ENCODE measurements at places on chromosomes 6 and 20.

GRCh38 chr20:6940048-6940447 is 172.6 kb downstream of the BMP2 start:
- DNase-seq: no peak

- DNase-seq: peak; percentile 82
These were observed 13.1 kb downstream of the BMP2 start for GRCh38 chr20:6780433-6781190.

GRCh38 chr6:143135797-143136561 is 75.3 kb downstream of the AIG1 start:
- DNase-seq: no peak

DNA sequence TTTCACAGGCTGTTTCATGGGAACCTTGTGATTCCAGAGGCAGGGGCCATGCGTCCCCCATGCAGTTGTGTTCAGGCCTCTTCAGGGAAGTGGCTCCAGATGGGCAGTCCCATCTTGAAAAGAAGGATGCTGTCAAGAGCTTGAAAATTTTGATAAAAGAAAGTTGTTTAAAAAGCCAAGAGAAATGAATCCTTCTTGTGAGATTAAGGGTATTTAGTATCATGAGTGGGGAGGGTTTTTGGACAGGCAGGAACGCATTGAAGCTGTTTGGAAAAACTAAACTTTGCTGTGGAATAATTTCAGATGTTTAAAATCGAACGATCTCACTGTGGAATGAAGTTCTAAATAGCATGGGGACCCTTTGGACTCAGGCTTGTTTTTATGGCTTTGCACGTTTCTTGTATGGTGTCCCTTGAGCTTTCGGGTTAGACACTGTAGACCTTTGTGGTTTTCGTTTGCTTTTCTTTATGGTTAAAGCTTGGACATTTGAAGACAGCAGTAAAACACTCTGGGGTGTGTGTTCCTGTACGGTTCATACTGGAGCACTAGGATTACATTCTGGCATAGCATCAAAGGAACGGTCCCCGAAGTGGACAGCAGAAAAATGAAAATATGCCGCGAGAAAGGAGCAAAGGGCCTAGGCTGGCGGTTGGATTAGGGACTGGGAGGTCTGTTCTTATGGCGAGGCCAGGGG is 18.2 kb downstream of the KIF25 start:
- DNase-seq: no peak

GRCh38 chr20:57440678-57441509 is 49.7 kb downstream of the RBM38 start:
- DNase-seq: no peak

DNA sequence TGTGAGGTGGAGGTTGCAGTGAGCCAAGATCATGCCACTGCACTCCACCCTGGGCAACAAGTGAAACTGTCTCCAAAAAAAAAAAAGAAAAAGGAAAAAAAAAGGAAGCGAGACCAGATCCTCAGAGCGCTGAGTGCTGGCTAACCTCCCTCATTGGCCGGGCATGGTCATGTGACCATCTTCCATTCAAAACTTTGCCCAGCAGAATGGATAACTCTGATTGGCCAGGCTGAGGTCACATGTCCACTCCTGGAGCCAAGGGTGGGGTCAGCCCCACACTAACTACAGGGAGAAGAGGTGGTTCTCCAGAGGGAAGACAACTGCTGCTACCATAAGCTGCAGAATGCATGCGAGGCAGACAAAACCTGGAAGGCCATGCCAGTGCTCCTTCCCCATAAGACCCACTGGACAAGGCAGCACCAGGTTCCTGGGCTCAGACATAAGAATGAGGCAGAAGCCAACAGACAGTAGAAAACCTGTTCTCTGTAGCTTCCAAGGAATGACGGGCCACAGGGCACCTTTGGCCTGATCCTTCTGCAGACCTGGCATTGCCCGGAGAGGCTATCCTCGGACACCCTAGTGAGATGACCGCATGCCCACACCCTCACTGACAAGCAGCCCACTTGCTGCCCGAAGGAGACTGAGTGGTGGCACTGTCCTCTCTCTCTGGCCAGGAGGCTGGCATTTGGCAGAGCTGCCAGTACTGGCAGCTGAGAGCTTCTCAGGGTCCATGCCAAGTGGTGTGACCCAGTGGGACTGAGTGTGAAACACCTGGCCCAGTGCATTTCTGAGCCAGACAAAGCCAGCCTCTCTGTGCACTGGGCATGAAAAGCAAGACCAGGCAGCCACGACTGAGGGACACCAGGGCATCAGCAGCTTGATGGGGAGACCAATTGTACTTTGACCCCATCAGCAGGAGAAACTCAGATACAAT is 311.9 kb upstream of the SULF2 start:
- DNase-seq: no peak

DNA sequence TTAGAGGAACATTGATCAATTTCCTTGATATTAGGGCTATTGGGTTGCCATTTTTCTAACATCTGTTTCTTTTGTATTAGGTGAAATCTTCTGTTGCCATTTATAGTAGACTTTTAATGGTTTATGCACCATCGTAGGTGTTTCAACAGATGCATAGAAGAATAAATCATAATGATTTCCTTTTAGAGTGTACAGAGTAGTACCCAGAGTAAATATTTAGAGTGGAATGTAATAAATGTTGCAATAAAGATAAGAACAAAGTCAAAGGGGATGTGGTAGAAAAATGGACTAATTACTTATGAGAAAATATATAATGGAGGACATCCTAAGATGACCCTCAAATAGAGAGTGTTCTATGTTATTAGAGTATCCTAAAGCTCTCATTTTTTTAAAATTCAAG is 643.0 kb upstream of the CITED2 start:
- DNase-seq: no peak

GRCh38 chr6:134994431-134994830 is 44.5 kb upstream of the ALDH8A1 start:
- DNase-seq: no peak

- no peak for DNase-seq
These were observed 61.8 kb downstream of the MLIP start for GRCh38 chr6:54173089-54173488.

DNA sequence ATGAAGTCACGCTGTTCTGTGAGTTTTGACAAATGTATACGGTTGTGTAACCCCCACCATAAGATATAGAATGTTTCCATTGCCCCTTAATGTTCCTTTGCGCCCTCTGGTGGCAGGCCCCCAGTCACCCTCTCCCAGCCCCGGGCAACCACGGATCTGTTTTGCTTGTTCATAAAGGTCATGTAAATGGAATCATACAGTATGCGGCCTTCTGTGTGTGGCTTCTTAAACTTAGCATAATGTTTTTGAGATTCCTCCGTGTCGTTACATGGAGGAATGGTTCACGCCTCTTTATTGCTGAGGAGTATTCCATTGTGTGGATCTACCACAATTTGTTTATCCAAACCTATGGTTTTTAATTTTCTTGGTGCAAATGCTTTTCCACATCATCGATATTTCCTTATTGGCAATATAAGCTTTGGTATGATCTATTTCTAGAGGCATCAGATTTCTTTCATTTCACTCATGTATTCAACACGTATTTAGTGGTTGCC is 28.4 kb downstream of the LYRM2 start:
- DNase-seq: peak; percentile 31

GRCh38 chr6:159809149-159809548 is 9.1 kb downstream of the PNLDC1 start:
- no peak for DNase-seq

DNA sequence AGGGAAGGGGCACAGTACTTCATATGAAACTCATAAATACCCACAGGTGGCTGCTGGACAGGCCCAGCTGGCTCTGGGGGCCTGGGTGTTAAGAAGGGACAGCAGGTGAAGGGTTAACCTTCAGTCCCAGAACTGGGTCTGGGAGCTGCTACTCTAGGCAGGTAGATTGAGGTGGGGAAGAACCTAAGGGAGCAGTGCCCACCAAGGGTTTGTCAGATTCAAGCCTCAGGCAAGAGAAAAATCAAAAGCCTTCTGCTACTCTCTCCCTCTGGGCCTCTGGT is 5.6 kb downstream of the RPL10A start:
- no peak for DNase-seq

DNA sequence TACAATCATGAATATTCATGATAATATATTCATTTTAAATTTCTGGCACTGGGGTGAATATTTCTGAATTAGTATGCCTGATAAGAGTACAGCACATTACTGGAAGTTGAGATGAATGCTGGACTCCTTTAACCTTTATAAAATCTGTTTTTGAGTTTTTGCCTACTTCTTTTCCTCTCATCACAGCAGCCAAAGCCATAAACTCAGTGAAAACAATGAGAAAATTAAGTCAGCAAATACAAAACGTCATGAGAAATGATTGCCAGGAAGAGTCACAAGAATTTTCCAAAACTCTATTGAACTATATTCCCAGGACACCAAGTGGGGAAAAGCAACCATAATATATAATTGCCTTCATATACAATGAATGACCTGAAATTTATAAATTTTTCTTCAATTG is 837.6 kb downstream of the TBC1D32 start:
- DNase-seq: no peak

DNA sequence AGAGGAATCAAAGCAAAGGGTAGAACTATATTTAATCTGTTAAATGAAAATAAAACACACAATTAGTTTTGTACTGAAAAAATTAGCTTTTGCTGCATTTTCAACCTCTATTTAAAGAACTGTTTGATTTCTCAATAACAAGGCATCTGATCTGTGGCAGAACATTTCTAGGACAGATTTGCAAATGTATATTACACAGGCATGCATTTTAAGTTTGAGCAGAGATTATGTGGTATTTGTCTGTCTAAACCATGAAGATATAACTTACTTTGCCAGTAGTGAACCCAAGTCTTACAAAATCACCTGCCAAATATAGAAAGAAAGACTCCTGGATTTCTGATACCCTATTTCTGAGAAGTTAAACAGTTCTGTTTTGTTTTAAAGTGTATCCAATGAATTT is 71.9 kb downstream of the TFAP2B start:
- DNase-seq: no peak

DNA sequence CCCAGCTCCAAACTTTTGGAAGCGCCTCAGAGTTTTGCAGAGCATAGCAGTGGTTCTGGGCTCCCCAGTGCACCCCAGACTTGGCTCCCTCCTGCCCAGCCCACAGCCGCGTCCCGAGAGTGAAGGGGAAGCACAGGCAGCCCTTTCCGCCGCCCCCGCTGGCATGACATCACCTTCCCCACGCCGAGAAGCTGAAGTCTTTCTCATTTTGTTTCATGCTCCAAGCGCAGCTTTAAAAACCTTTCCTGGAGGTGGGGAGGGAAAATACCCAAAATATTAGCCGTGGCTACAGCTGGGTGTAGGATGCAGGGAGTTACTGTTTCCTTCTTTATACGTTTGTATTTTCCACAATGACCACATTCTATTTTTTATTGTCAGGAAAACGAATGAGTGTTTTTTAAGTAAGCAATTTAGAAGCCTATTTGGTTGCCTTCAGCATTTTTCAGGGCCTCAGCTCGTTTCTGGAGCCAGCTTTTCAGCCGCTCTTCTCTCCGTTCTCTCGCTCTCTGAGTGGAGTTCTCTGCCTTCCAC is 72.9 kb downstream of the SNX5 start:
- DNase-seq: no peak

GRCh38 chr6:108568101-108568500 is 7.4 kb downstream of the FOXO3 start:
- no peak for DNase-seq

DNA sequence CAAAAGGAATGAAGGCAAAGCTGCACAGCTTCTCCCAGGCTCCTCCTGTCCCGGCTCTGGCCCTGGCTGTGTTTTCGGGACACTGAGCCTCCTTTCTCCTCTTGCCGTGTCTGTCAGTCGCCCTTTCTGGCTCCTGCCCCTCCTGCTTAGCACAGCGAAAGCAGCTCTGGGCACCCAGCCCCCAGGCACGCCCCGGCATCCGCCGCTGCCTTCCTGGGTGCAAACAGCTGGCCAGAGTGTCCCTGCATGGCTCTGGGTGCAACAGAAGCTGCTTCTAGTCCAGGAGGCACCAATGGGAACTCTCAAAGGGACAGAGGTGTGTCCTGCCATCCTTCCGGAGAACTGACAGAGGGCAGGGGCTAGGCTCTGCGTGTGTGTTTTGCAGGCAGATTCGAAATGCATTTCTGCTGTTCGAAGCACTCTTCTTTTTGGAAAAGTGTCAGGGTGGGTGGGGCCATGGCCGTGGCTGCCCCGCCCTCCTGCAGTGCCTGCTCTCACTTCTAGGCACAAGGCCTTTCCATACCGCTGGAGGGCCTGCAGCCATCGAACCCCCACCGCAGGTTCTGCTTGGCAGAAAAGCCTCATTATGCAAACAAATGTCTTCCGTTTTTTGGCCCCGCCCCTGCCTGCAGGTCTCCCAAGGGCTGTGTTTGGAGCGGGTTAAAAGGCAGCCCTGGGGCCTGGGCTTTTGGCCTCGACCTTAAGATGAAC is 15.5 kb downstream of the COL9A3 start:
- peak; percentile 91 for DNase-seq

DNA sequence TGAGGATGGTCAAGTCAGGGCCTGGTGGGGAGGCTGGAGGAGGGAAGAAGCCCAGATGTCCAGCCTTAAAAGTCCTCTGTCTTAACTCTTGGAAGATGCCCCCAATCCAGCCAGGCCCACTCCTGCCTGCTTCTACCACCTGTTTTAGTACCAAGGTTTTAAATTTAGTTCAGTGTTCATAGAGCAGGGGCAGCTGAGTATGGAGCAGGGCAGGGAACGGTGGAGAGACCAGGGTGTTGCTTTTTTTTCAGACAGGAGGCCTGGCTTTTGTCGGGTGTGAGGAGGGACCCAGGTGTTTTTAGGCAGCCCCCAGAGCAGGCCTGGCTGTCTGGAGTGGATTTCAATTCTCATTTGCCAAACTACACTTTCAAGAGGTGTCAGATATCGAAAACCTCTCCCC is 278.8 kb downstream of the CDC5L start:
- no peak for DNase-seq

DNA sequence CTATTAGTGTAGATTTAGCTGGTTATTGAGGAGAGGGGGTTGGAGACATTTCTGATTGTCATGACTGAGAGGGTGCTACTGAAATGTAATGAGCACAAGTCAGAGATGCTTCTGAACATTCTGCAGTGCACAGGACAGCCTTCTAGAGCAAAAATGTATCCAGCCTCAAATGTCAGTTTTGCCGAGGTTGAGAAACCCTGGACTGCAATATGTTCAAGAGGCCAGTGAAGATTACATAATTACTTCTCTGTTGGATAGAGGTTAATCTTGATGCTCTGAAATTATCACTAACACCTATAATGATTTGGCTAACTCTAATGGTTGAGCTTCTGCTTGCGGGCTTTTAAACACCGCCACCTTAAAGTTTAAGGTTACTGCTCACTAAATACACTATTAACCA is 3.4 kb upstream of the DUSP22 start:
- DNase-seq: no peak

GRCh38 chr6:134875367-134875766 is 74.5 kb downstream of the ALDH8A1 start:
- no peak for DNase-seq

GRCh38 chr6:70375166-70375565 is 38.1 kb upstream of the FAM135A start:
- DNase-seq: no peak

DNA sequence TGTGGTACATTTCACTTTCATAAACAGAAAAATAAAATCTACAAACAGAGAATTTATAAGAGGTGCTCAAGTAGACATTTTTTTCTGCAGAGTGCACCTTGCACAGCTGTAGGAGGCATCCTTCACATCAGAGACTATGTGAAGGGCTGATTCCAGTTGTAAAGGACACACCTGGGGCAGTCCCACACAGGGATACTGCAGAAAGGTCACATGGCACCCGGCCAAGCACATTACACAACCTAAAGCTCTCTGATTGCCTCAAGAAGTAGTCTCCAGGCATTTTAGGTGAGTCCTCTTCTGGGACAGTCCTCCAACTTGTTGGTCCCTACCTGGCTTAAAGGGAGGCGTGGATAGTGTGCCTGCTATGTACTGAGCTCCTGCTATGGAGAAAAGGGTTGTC is 502.9 kb upstream of the NOX3 start:
- no peak for DNase-seq

- no peak for DNase-seq
These were observed 54.4 kb downstream of the PRR18 start for GRCh38 chr6:166253778-166254204.
